ENCODE measurements at places on chromosomes 16 and 17.

DNA sequence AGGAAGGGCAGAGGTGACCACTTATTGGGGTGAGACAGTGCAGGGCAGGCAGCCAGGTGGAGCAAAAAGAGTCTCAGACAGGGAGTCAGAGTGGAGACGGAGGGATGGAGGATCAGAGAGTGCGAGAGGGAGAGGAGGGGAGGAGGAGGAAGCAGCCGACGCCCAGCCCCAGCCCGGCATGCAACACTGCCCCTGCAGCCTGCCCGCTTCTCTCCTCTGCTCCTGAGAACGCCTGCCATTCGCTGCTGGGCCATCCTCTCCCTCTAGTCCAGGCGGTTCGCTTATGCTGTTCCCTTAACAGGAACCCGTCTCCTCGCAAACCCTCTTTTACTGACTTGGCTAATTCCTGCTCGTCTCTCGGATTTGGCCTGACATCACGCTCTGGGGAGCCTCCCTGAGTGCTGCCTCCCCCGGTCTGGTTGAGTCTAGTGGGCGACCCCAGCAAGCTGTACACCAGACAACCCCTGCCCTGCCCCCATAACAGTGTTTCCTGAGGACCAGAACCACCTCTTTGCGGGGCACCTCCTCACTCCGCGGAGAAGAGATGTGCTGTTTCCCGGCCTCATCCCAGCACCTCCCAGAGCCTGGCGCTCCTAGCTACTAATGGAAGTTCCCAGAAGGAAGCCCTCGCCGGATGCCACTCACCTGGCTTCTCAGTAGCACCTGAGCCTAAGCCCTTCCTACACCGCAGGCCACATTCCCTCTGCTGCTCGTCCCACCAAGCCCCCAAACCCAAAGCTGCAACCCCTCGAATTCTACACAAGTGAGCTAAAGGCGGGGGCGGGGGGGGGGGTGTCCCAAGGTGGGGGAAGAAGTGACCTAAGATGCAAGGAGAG lies 61.2 kb upstream of the CCL1 start:
- DNase-seq: no peak

DNA sequence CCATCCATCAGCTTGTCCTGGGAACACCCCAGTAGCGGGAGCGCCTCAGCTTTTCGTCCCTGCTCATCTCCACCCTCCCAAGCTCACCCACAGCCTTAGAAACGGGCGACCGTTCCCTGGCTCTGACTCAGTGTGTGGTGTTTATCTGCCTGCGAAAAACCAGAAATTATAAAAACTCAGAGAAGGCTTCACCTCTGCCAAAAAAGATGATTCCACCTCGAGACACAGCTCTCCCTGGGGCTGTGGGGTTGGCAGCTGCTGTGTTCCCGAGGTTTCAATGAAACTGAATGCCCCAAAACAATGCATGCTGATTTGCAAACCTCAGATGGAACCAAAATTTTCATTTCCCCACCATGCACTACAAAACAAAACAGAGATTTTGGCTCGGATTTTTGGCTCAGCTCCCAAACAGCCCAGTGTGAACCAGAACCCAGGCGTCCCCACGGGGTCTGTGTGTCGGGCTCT lies 62.4 kb upstream of the MED9 start:
- DNase-seq: no peak

- no peak for DNase-seq
Measured at GRCh38 chr16:57329718-57330327, 28.8 kb upstream of the CCL22 start.

- DNase-seq: no peak
Measured at GRCh38 chr17:46024590-46024989, 25.5 kb downstream of the STH start.

- no peak for DNase-seq
Measured at GRCh38 chr16:69049146-69049545, 56.3 kb upstream of the HAS3 start.

DNA sequence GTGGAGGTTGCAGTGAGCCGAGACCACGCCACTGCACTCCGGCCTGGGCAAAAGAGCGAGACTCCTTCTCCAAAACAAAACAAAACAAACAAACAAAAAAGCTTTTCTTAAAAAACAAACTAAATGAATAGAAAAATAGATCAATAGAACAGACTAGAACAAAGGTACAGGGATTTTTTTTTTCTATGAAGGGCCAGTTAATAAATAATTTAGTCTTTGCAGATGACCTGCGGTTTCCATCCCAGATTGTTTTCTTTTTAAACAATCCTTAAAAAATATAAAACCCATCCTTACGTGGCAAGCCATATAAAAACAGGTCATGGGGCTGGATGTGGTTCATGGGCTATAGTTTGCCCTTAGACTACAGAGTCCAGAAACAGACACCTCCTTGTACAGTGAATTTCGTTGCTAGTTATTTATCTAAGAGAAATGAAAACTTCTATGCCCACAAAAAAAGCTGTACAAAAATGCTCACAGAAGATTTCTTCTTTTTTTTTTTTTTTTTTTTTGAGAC lies 45.4 kb downstream of the CREBBP start:
- DNase-seq: no peak
